Tibial artery (tissue), 4 donors: ENCODE measurements at places on chromosomes 2 and 18.

GRCh38 chr2:9781252-9781651, 62.0 kb upstream of the TAF1B start:
- peak; percentile 51 for DNase-seq

DNA sequence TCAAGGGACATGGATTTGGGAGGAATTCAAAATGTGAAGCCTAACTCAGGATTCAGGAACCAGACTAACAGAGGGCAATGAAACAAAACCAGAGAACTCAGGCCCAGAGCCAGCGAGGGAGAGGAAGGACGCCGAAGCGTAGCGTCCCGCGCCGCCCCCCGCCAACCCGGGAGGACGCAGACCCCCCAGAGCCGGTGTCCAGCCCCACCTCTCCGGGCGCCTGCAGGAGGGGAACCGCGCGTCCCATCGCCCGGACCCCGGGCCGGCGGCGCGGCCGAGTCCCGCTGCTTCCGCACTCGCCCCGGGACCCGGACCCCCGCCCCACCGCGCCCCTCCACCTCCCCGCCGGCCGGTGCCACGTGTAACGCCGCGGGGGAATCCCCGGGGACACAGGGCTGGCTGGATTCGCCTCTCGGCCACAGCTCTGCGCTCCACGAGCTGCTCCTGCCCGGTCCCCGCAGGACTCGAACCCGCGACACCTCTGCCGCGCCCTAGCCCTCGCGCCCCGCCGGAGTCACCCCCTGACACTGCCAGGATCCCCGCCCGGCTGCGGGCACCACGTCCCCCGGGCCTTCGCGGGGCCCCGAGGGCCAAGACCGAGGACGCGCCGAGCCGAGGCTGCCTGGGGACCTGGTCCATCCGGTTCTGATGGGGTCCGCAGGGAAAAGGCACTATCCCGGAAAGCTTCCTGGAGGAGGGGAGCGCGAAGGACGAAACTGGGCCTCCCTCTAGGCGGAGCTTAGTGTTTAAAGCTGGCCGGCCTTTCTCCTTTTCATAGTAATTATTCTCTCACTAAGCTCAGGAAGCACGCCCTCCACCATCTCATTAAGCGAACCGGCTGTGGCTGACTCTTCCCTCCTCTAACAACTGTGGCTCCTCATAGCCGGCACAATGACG, 40.4 kb upstream of the FAM124B start:
- no peak for DNase-seq

GRCh38 chr2:149344105-149344504, 13.7 kb downstream of the LYPD6 start:
- no peak for DNase-seq

GRCh38 chr2:207483477-207483876, 46.3 kb upstream of the CREB1 start:
- DNase-seq, result no peak

DNA sequence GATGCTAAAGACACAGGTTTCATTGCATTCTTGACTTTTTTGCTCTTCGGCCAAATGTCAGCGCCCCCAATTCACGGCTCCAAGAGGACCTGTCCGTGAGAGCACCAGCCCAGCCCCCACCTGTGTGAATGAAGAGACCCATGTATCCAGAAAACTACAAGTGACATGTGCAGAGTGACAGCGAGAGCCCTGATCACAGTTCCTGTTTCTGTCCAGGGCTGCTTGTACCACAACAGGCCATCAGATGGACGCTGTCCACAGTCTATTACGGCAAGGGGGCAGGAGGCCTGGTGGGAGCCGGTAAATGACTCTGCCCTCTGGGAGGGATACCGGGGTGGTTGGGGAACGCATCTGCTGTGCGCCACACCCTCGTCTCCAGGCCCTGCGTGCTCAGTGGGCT, 520.9 kb upstream of the ID2 start:
- DNase-seq, result no peak

GRCh38 chr18:44805176-44805575, 124.5 kb downstream of the SETBP1 start:
- no peak for DNase-seq

DNA sequence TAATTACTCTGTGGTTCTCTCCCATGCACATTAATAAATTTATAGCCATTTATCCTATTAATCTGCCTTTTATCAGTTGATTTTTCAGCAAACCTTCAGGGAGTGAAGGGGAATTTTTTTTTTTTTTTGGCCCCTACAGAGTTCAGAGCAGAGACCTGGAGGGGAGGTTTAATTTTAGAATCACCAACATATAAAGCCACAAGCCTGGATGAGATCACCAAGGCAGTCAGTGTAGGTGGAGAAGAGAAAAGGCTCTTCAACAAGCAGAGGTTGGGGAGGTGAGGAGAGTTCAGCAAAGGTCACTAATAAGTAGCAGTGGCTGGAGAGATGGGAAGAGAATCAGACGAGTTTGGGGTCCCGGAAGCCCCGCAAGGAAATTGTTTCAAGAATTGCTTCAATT, 48.4 kb upstream of the SPTBN1 start:
- no peak for DNase-seq

- no peak for DNase-seq
Measured at GRCh38 chr2:138020432-138020831, 56.2 kb downstream of the HNMT start.

DNA sequence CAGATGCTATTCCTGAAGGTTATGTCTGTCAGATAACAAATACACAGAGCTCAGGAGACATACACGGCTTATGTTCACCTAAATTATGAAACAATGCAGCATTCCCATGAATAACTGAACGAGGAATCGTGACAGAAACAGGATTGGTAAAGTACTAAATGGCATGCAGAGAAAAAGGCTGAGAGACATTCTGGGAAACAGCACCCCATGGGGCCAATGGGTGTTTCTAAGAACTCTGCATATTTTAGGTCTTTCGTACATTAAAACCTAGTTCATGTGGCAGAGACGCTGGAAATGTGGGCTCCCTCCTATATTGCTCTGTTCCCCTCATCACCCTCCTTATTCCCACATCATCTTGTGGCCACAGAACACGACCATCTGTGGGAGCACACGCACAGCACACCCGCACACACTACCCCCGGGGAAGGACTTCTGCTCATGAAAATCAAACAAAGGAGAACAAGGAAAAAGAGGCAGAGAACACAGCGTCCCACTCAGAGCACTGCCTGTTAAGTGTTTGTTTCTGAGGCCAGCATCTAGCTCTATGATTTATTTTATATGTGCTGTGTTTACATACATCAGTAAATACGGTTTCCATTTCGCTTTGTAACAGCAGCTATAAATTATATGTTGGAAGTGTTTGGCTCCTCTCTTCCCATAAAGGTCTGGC, 143.6 kb downstream of the AFF3 start:
- DNase-seq, result no peak

GRCh38 chr2:7502336-7502735, 585.1 kb downstream of the RNF144A start:
- DNase-seq, result no peak

DNA sequence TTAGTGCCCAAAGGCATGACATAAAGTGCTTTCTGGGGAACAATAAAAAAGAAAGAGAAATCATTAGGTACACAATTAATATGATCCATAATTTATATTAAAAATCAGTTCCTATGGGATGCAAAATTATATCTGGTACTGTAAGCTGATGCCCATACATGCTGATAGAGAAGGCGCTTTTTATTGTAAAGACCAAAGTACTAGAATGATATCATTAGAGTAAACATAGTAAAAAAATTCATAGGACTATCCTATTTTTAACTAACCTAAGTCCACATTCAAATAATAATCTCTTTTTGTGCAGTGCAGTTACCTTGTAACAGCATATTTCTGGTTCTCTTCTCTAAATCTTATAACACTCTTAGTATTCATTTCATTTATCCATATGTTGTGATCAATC, 252.2 kb downstream of the ASXL3 start:
- no peak for DNase-seq

GRCh38 chr2:51981783-51982182, 949.9 kb upstream of the NRXN1 start:
- no peak for DNase-seq

DNA sequence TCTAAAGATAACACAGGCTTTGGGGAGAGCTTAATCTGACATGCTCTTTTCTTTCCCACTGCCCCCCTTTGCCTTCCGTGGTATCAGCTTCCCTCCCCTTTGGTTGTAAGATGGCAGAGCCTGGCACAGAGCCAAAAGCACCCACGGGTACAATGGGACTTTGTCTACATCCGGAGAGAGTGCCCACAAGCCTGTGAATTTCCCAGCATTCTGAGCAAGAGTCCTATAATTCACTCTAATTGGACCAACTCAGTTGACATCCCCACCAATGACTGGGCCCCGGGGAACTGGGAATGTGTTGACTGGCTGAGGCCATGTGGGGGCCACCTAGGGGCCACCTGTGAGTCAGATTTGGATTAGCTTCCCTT, 20.1 kb upstream of the C2orf72 start:
- no peak for DNase-seq

DNA sequence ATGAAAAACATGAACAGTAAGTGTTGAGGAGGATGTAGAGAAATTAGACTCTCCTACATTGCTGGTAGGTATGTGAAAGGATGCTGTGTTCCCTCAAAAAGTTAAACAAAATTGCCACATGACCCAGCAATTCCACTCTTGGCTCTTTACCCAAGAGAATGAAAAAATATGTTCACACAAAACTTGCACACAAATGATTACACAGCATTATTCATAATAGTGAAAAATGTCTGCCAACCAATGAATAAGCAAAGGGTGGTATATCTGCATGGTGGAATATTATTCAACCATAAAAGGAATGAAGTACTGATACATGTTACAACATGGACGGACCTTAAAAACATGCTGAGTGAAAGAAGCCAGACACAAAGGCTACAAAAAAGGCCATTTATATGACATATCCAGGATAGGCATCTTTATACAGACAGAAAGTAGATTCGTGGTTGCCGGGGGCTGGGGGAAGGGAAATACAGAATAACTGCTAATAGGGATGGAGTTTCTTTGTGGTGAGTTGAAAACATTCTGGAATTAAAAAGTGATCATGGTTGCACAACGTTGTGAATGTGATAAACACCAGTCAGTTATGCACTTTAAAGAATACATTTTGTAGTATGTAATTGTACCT, 85.4 kb upstream of the MYO3B start:
- no peak for DNase-seq

DNA sequence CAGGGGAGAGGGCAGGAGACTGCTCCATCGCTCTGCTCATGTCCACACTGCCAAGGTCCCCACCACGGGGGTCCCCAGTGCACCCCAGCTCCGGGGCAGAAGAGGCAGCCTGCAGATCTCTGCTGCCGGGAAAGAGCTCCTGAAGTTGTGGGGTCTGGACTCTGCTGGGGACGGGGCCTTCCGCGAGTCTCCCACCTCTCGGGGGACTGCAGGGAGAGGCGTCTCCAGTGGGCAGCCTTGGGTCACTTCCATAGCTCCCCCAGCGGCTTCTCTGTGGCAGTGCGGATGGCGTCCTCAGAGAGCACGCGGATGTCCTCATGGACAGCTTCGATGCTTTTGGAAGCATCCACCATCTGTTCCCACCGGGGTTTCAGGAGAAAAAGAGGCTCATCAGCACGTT, 10.7 kb downstream of the DTYMK start:
- DNase-seq, result no peak

DNA sequence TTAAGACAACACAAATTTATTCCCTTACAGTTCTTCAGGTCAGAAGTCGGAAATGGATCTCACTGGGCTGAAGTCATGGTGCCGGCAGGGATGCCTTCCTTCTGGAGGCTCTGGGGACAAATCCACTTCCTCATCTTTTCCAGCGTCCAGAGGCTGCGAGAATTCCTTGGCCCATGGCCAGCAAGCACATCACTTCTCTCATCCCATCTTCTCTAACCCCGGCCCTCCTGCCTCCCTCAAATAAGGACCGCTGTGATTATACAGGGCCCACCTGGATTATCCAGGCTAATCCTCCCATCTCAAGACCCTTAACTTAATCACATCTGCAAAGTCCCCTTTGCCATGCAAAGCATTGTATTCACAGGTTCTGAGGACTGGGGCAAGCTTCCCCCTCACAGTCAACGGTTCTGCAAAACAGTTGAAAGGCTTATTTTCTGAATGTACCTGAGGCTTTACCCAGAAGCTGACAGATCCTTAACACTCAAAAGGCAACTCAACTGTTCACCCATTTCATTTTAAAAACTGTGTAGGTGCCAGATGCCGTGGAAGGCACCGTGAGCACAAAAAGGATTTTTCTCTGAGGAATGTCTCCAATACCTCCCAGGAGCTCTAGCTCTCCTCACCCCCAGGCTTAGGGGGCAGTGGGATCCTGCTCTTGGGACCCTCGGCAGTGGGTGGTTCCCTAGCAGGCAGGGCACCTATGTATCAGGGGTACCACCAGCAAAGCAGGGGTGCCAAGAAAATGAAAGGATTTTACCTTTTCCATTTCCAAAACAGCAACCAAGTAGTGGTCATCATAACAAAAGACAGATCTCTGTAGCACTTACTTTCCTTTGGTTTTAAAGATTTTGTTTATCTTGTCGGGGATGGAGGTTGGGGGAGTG, 84.0 kb downstream of the KCTD1 start:
- DNase-seq, result no peak
